Germinal center (tissue), 1 donor: ENCODE measurements at places on chromosomes 7 and 10.

GRCh38 chr10:33773253-33773573 lies 438.7 kb upstream of the NRP1 start:
- DNase-seq, result no peak

DNA sequence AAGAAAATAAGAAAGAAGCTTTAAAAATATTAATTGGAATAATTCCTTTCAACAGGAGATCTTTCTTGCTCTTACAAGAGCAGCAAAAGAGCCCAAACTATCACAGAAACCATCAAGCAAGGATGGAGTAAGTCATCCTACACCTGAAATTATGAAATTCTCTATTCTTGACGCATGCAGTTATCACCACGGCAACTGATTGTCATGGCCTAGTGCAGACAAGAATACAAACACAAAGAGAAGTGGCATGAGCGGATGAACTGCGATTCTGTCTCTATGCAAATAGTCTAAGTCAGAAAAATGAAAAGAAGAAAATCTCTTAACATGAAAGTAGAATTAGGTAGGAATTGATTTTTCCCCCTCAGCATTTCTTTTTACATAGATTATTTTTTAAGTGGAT lies 54.8 kb upstream of the SLC35B4 start:
- no peak for DNase-seq

GRCh38 chr10:95341716-95342130 lies 50.9 kb upstream of the PDLIM1 start:
- no peak for DNase-seq

DNA sequence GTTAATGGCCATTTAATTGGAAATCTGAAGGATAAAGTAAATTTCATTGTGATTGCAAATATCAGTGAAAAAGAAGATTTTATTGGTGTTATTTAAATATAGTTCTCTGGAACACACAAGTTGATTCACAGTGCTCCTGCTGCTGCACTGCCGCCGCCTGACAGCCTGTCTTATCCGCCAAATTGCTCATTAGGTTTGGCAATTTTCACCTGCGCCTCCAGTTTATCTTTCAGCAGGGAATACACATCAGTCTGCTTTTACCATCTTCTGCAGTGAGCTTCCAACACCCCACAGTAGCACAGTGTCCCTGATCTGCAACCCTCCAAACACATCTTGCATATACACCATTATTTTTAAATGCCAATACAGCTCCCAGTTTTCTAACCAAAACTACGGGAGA lies 308.3 kb downstream of the PARD3 start:
- DNase-seq, result no peak

DNA sequence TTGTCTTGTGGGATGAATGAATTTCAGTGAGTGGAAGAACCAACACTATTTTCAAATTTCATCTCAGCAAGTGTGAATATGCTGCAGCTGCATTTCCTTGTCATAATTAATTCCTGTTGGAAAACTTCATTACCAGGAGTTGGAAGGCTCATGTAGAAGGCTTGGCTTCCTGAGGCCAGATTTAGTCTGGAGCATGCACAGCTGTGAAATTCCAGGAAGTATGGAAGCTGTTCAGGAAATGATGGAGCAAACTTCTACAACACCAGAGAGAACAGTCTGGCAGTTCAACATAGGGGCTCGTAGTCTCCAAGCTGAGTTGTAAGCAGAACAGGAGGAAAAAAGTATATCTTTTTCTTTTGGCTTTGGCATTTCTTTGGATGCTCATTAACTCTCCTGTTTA lies 1439.9 kb upstream of the CELF2 start:
- no peak for DNase-seq

GRCh38 chr7:5693529-5693928 lies 87.9 kb downstream of the RNF216 start:
- peak; percentile 81 for DNase-seq

DNA sequence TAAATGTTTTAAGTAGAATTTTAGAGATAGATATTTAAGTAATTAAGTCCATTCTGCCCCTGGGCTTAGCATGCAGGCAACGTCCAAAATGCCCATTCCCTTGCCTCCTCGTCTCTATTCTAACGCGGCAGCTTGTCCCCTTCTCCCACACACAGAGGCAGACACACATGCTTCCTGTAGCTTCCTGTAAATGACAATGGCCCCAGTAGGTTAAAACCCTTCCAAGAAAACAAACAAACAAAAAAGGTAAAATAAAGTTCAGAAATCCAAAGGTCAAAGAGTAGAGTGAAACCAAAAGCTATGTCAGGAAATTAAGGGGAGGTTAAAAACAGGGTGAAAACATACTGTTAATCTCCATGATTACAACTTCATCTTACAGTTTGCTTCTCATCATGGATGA lies 857.6 kb downstream of the GATA3 start:
- DNase-seq, result no peak

GRCh38 chr10:124041675-124042445 lies 51.5 kb downstream of the CHST15 start:
- DNase-seq, result no peak

DNA sequence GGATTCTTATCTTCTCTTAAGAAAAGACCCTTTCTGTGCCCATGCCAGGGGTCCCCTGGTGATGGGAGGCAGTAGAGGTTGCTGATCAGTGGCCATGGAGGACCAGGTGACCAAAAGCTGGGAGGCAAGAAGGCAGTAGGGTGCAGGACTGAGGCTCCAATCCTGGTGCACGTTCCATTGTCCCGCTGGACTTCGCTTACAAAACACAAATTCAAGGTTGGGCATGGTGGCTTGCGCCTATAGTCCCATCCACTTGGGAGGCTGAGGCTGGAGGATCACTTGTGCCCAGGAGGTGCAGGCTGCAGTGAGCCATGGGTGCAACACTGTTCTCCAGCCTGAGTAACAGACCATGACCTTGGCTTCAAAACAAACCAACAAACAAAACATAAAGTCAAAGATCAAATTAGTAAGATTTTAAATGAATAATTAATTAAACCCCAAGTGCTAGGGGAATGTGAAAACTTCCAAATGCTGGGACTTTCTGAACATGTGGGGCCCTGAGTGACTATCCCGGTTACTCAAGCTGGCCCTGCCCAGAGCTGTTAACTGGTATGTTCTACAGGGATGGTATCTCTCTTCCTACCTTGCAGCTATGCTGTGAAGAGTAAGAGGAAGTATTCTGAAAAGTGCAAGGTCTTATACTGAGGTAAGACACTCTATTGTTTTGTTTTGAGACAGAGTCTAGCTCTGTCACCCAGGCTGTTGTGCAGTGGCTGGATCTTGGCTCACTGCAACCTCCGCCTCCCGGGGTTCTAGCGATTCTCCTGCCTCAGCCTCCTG lies 97.6 kb downstream of the LYZL2 start:
- DNase-seq, result no peak

DNA sequence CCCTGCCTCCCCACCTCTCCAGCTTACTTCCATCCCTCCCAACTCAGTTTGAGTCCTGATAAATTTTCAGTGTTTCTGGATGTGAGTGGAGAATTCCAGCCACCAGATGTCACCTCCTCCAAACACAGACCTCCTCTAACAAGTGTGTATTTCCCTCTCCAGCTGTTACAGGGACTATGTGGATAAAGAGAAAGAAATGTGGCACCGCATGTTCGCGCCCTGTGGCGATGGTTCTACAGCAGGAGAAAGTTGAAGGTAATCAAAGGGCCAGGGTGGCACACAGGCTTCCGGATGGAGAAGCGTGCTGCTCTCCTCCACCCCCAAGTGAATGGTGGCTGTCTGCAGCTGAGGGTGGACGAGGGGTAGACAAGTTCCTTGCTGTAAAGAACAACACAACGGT lies 14.7 kb downstream of the FKBP6 start:
- DNase-seq, result no peak

DNA sequence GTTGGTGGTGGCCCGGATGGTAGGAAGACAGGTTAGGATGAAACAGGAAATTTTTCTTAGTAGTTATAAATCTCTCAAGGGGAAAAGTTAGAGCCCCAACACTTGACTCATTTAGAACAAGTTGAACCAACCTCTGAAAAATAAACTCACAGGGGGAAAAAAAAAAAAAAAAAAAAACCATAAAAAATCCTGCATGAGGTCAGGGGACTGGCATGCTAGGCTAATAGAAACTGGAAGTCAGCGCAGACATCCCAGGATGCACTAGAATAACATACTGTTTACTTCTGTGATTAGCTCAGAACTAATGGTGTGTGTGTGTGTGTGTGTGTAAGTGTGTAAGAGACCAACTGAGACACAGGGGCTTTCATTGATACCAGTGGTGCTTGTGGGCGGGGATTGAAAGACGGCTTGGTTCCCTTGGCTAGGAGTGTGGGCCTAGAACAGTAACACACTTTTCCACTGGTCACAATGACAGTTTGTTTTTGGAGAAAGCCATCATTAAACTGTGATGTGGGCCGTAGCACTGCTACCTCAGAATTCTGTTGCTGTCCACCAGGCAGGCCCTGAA lies 491.6 kb upstream of the GALNT17 start:
- no peak for DNase-seq

- no peak for DNase-seq
Observed at GRCh38 chr7:129649128-129649690, 37.7 kb downstream of the NRF1 start.

DNA sequence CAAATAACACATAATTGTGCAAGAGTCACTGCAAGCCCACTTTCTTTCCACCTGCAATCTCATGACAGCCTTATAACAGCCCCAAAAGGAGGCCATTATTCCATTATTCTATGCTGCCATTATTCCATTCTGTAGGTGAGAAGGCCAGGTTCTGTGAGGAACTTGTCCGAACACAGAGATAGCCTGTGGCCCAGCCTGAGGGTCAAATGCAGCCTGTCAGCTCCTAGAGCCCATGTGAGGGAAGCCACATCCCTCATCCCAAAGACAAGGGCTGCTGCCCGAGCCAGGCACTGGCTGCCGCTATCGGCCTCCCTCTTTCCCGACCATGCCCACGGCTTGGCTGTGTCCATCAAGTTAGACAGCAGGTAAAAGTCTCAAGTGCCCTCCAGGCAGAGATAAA lies 24.1 kb upstream of the C10orf71 start:
- no peak for DNase-seq

DNA sequence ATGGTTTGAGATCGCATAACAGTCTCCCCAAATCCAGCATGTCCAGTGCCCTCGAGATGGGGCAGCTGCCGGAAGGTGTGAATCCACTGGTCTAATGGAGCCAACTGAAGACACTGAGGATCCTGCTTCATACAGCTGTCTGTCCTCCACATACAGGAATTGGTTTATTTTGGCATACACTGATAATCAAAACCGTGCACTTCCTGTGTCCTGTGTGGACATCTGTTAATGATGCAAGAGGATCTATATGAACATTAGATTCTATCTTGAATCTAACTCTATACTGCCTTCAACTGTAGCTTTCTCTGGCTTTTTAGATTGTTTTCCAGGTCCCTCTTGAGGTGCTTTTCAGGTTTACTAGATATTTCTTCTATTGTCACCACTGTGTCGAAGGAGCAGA lies 3.0 kb upstream of the JAZF1 start:
- no peak for DNase-seq

DNA sequence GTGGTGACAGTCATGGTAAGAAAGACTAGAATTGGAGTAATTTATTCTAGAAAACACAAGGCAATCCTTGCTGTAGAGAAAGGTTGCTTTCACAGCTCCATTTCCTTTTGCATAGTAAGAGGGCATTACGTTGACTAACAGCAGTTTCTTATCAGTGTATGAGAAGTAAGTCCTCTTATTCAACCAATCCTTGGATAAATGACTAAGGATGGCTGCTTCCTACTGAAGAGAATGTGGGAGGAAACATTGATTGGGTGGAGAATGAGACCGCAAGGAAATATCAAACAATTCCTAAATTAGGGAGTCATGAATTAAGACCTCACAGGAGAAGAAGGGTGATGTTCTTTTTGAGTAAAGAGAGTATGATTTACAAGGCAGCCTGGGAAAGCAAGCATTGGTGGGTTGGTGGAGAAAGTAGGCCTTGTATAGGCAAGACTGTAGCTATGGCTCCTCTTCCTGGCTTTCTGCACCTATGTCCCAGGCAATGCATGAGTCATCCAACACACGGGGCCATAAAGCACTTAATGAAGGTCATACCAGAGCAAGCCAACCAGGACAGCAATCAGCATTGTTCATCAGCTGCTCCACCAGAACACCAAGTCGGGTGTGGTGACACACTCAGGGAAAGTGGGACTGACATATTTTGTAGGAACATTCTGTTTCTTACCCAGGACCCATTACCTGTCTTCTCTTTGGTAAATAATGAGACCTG lies 5.6 kb downstream of the MGAM start:
- no peak for DNase-seq

GRCh38 chr7:28507525-28508282 lies 95.4 kb downstream of the CREB5 start:
- no peak for DNase-seq

GRCh38 chr7:117008118-117008885 lies 55.0 kb downstream of the ST7 start:
- DNase-seq, result no peak

DNA sequence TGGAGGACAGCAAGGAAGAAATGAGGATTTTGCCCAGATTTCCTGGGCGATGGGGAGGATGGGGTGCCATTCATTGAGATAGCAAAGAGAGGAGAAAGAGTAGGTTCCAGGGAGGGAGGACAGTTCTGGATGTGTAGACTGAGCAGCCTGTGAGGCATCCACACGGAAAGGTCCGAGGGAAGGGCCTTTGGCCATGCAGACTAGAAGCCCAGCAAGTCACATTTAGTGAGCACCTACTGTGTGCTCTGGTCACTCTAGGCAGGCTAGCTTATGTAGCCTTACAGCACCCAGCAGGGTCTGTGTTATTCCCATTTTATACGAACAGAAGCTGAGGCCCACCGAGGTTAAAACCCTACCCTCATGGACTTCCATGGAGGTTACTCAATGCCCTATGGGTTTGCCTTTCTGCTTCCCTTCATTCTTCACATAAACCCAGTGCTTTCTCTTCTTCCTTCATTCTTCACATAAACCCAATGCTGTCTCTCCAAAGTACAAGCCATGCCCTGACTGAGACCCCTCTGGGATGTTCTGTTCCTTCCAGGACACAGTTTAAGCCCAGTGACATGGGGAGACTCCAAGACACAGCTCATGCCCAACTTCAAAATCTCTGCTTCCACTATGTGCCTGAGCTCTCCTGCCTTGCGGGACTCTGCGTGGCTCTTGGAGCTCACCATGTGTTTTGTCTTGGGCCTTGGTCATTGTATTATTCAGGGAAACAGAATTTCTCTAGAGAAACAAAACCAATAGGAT lies 13.7 kb downstream of the IL2RA start:
- DNase-seq, result no peak

- no peak for DNase-seq
Observed at GRCh38 chr10:130470973-130471372, 334.8 kb downstream of the GLRX3 start.

GRCh38 chr7:67788669-67789068 lies 792.0 kb downstream of the TYW1 start:
- DNase-seq, result no peak

- no peak for DNase-seq
Observed at GRCh38 chr7:36896956-36897590, 172.8 kb upstream of the AOAH start.

DNA sequence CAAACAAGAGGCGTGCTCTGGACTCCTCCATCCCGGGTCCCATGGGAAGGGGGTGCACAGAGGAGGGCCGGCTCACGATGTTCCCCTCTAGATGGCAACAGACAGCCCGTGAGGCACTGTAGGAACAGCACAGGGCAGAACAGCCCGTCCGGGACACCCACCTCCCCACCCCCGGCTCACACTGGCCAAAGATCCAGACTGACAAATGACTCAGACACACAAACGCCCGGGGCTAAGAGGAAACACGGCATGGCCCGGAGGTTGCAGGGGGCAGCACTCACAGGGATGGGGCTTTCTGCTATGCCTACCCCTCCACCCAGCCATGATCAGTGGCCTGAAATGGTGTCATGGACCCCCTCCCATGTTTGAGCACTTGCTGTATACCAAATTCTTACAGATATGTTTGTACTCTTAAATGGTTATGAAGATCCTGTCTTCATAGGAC lies 4.9 kb upstream of the ELN start:
- no peak for DNase-seq
